Epithelial cell of esophagus (primary cell): ENCODE measurements at places on chromosomes 4 and X.
A peak's percentile ranks its signal among the peaks of the same experiment; 100 is the strongest.

DNA sequence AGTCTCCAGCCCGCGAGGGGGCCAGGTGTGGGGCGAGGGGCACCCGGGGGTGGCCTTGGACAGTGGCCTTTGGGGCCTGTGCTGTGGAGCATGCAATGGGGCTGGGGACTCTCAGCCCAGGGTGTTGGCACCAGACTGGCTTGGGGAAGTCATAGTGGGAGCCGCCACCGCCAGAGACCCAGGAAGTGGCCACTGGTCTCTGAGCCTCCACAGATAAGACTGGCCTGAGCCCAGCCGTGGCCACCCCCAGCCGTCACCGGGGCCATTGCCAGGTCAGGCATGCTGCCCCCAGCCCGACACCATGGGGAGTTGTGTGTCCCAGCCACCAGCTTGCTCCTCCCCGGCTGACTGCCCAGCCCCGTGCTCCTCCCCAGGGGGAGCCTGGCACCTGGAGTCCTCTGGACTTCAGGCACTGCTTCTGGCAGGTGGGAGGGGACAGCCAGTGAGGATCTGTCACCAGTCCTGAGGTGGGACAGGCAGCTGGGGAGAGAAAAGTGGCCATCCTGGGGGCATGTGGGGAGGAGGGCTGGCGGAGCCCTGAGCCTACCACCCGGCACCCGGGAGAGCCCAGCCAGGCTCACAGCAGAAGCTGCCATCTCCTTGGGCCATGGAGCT is 32.5 kb downstream of the TACC3 start:
- no peak for DNase-seq

- peak; percentile 15 for DNase-seq
Observed at GRCh38 chr4:184534511-184535391, 60.4 kb upstream of the IRF2 start.

- peak; percentile 49 for DNase-seq
Observed at GRCh38 chrX:10356979-10357378, 200.2 kb downstream of the CLCN4 start.

- no peak for DNase-seq
Observed at GRCh38 chr4:46890056-46890455, 19.0 kb downstream of the COX7B2 start.

DNA sequence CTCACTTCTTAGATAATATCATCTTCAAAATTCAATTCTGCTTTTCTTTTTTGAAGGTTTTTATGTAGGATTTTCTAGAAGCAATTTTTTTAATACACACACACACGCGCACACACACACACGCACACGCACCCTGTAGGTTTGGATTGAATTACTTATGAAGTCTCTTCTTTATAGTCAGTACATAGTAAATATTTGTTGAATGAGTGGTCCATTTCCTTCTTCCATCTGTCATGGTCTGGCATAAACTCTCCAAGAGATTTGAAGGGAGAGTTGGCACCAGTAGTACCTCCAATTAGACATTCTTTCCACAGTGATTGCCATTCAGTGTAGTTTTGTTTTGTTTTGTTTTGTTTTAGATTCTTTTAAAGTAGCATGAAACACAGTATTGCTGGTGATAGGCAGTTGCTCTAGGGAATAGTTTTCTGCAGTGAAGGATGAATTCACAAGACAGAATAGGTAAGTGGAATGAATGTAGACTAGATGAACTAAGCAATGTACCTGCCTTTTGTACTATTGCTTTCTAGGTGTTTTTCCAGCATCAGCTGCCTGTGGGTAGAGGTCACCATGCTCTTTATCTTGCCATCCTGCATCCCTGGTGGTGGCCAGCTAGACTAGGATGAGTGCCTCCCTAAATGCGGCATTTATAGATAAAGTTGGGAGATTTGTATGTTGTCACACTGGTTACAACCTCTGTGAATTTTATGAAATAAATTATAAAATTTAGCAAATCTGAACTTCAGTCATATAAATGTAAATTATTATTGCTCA is 20.5 kb downstream of the PDLIM5 start:
- DNase-seq = peak; percentile 52

DNA sequence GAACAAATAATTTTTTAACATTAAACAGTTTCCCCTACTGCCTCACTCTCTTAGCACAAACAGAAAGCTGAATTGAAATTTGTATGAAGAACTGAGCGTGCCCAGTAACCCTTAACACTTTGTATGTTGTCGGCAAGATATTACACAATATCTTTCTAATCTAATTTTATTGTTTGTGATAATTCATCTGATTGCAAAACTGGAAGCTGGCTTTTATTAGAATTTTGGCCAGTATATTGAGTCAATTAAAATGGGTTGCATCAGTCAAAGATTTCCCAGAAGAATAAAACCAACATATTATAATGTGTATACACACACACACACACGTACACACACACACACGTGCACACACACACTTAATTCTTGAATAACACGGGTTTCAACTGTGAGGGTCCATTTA is 2332.1 kb downstream of the PCDH7 start:
- DNase-seq = no peak

GRCh38 chr4:185638548-185639301 is 103.4 kb upstream of the PDLIM3 start:
- DNase-seq = no peak

DNA sequence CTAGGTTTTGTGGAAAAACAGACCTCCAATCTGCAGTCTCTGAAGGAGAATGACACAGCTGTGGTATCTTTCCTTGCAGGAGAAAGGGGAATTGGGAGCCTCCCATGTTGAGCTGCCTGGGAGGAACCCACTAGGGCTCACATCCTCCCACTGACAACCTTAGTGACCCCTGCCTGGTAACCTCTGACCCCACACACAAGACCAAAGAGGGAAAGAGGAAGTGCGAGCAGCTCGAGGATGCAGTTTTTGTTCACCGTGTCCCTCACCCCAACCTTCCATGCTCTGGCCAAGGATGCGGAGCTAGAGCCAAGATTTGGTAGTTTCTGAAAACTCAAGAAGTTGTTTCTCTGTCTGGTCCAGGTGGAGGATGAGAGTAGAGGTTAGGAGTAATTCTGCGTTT is 5.4 kb upstream of the ZXDA start:
- DNase-seq = no peak

DNA sequence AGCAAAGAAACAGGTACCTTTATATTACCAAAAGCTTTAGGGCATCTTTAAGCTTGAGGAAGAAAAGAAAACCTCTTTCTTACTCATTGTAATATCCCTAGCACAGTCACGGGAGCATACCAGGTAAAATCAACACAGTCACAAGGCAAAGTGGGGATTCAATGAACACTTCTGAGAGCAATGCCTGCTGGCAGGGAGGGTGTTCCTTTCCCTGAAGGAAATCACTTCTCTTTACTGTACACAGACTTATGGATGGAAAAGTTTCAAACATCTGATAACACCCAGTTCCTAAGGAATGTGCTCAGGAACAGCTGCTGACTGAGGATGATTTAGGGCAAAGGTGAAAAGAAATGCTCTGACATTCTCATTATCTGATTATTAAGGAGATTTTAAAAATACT is 94.8 kb downstream of the MAML3 start:
- peak; percentile 35 for DNase-seq

DNA sequence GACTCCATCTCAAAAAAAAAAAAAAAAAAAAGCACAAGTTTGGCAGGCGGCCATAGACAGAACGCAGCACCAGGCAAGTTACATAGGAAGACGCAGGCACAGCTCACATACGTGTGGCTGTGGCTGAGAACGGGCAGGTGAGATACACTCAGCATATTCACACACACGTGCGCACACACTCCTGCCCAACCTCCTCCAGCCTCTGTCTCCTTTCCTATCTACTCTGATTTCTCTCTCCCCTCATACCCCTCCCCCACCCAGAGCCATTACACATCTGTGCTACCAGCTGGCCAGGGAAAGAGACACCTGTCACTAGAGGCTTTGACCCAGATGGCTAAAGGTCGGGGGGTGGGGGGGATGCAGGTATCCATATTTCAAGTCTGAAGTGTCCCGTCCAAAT is 2.2 kb upstream of the SLC38A5 start:
- DNase-seq = no peak

- no peak for DNase-seq
Observed at GRCh38 chrX:107673431-107673830, 45.1 kb downstream of the PRPS1 start.

DNA sequence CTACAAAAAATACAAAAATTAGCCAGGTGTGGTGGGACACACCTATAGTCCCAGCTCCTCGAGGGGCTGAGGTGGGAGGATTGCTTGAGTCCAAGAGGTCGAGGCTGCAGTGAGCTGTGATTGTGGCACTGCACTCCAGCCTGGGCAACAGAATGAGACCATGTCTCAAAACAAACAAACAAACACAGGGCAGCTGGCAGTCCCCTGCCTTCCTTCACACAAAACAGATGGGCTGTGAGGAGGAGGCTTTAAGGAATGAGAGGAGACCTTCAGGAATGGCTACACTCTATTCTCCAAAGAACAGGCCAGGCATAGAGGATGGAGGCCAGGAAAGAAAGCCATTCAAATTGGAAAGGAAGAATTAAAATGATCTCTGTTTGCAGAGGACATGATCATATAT is 65.6 kb upstream of the MAML3 start:
- DNase-seq = no peak

- DNase-seq = no peak
Observed at GRCh38 chr4:141416219-141416618, 195.5 kb downstream of the ZNF330 start.

DNA sequence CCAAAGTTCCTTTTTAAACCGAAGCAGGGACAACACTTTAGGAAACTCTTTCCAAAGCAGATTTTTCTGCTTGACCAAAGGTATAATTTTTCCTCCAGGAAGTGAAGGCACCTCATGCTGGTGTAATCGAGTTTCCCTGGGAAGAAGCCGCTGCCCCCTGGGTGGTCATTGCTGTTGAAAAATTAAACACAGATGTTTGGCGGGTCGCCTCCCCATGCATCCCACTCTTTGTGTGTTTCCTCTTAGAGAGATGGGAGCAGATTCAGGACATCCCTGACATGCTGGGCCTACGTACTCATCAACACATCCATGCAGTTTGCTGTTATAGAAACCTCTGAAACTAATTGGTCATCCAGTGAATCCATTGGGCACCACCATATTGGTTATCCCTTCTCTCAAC is 179.2 kb upstream of the HCCS start:
- no peak for DNase-seq

- DNase-seq = no peak
Observed at GRCh38 chr4:41148292-41148691, 66.0 kb downstream of the APBB2 start.

DNA sequence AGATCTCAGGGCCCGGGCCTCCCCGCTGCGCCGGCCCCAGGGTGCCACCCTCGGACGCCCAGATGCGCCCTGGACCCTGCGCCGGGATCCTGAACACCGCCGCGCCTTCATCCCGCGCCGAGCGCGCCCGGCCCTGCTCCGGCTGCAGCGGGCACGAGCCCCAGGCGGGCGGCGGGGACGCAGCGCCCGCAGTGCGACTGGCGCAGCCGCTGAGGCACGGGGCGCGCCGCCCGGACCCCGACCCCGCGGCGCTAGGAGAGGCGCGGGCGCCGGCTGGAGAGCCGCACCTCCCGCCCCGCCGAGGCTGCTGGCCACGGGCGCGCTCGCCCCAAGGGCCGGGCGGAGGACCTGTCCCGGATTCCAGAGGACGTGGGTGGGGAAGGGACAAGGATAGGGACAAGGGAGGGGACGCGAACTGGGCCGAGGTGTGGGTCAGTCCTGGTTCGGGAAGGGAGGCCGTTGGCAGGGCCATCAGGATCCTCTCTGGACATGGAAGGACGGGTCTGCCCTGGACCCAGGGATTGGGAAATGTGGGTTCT is 1.1 kb downstream of the ZFYVE28 start:
- DNase-seq = no peak

GRCh38 chr4:99134586-99134985 is 9.5 kb downstream of the ADH4 start:
- DNase-seq = no peak

DNA sequence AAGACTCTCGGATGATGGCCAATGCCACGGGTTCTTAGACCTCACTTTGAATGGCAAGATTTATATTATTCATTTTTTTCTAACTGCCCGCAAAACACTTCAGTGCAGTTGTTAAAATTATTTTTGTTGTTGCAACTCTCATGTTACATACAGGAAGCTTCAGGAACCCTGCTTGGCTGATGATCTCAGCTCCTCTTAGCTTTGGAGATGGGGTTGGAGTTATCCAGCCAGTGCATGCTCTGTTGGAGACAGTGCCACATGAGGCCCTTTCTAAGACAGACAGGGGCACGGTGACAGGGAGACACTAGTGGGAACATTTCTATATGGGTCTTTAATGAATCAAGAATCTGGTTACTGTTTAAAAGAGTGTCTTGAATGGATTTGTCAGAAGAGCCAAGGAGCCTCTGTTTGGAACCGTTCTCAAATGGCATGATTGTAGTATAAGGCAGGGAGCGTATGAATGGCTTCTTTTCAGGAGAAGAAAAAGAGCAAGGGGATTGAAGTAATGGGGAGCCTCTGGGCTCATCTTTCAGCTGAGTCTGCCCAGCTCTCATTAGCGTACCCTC is 61.9 kb upstream of the ENPP6 start:
- DNase-seq = no peak

- no peak for DNase-seq
Observed at GRCh38 chrX:94492541-94492940, 818.5 kb downstream of the FAM133A start.

GRCh38 chr4:7699031-7699430 is 240.6 kb downstream of the AFAP1 start:
- DNase-seq = no peak

DNA sequence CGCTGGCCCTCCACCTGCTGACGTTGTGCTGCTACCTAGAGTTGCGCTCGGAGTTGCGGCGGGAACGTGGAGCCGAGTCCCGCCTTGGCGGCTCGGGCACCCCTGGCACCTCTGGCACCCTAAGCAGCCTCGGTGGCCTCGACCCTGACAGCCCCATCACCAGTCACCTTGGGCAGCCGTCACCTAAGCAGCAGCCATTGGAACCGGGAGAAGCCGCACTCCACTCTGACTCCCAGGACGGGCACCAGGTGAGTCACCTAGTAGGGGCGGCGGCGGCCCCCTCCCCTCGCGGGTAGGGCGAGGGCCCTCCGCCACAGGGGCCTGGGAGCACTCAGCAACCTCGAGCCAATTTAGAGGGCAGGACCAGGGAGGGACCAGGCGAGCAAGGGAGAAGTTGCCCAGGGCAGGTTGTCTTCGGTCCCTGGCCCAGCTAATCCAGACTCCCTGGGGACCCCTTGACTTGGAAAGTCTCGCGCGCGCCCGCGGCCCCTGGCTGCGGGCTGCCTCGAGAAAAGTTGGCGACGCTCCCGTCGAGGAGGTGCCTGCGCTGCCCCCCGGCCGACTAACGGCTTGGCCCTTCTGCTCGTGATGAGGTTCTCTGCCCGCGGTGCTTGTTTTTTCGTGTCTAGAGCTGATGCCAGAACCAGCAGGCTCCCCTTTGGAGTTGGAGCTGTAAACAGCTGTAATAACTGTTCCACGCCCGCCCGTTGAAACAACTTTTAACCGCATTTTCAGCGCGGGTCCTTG is 717 bp downstream of the EDA start:
- DNase-seq = peak; percentile 0

DNA sequence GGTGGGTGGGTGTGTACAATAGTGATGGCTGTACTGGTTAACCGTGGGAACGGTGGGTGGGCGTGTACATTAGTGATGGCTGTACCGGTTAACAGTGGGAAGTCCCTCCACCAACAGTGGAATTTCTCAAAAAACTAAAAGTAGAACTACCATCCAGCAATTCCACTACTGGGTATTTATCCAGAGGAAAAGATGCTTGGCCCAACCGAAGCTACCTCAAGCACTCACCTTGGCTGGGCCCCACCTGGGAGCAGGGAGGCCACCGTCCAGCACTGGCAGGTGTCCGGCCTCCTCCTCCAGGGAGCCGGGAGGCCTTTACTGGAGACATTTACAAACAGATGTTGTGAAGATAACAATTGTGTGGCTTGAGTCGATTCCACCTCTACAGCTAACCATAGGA is 6.0 kb upstream of the MAEA start:
- no peak for DNase-seq

GRCh38 chr4:153479101-153479500 is 12.9 kb downstream of the TMEM131L start:
- DNase-seq = no peak
